GM10248 (cell line): ENCODE measurements at places on chromosomes 7 and 10.
A peak's percentile ranks its signal among the peaks of the same experiment; 100 is the strongest.

GRCh38 chr10:91077549-91078071 is 142.9 kb upstream of the PCGF5 start:
- DNase-seq: no peak

DNA sequence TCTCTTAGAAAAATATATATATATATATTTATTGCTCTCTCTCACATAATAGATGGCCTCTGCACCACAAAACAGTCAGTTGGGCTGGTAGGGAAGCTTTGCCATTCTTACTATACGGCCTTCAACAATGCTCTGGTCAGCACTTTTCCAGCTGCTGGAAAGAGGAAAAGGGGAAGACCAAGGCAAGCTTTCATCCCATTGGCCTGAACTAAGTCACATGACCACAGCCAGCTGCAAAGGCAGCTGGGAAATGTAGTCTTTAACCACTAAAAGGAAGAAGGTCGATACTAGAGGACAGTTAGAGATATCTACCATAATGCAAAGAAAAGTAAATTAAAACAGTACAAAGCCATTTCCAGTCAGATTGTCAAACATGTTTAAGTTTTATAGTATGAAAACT is 58.4 kb upstream of the MACROH2A2 start:
- DNase-seq: peak; percentile 22

DNA sequence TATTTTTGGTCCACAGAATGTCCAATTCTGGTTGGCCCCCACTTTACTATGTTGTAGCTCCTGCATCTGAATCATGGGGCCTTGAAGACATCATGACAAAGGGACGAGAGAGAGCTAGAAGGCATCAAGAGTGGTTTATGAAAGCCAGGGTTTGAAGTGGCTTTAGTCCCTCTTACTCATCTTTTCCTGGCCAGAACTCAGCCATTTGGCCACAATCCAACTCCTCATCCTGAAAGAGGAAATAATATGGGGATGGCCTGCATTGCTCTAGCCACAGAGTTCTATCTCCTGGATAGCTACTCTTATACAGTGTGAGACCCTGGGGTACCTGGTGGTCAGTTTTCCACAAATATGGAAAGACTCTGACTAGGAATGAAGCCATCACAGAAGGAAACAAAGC is 418.9 kb downstream of the XPNPEP1 start:
- DNase-seq: no peak

DNA sequence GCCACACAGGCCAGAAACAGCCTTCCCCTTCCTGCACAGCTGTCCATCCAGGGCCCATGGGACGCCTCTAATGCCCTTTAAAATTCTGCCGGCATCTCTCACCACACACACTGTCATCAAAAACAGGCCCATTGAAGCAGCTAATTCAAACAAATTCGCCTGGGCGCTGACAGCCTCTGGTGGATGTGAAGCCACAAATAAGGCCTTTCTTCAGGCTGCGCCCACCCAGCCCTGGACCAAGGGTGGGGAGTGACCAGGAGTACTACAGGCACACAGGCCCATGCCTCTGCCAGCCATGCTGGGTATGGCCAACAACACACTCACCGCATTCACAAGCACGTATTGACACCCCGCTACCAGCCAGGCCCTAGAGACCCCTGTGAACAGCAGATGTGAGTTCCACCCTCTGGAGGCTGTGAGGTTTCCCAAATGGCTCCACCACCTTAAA is 54.6 kb downstream of the SLIT1 start:
- no peak for DNase-seq

GRCh38 chr7:75712517-75713361 is 26.0 kb downstream of the HIP1 start:
- DNase-seq: no peak

DNA sequence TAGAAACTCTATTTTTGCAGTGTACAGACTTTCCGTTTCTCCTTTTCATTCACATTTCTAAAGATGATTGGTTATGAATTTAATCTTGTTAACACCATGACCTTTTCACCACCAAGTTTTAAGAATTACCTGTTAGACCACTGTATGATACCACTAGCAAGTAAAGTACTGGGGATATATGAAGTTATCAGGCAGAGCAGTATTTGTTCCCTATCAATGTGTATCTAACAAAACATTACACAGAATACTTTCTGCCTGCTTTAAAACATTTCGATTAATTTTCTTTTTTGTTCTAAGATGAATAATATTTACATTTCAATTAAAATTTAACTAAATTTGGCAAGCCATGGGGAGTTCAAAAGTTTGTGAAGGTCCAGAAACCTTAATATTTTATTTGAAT is 49.9 kb upstream of the AHR start:
- no peak for DNase-seq

- DNase-seq: no peak
Measured at GRCh38 chr7:40526951-40527715, 392.3 kb downstream of the SUGCT start.

GRCh38 chr10:71837098-71837827 is 13.8 kb downstream of the PSAP start:
- no peak for DNase-seq

DNA sequence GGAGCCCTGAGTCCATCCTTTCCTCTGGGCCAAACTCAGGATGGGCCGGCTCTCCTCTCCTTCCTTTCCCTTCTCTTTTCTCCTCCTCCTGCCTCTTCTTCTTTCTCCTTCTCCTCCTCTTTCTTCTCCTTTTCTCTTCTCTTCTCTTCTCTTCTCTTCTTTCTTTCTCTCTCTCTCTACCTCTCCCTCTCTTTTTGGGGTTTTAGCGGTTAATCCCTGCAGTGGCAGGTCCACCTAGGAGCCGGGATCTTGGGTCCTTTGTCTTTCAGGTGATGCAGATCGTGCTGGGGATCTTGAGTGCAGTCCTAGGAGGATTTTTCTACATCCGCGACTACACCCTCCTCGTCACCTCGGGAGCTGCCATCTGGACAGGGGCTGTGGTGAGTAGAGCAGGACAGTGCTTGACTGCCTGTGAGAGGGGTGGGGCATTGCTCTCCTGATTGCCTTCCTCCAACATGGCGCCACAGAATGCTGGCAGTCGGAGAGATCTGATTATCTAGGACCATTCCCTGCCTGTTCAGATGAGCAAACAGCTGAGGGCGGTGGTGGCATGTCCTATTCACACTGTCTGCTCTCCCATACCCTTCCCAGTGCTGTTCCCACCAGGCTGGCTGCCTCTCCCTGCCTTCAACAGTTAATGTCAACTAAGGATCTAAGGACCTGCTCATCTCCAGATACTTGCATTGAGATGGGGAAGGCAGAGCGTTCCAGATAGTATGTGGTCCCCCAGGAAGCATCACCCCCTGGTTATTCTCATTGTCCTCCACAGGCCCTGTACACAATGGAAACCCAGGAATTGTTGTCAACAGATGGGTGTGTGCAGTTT is 1.6 kb downstream of the TMEM176A start:
- no peak for DNase-seq

DNA sequence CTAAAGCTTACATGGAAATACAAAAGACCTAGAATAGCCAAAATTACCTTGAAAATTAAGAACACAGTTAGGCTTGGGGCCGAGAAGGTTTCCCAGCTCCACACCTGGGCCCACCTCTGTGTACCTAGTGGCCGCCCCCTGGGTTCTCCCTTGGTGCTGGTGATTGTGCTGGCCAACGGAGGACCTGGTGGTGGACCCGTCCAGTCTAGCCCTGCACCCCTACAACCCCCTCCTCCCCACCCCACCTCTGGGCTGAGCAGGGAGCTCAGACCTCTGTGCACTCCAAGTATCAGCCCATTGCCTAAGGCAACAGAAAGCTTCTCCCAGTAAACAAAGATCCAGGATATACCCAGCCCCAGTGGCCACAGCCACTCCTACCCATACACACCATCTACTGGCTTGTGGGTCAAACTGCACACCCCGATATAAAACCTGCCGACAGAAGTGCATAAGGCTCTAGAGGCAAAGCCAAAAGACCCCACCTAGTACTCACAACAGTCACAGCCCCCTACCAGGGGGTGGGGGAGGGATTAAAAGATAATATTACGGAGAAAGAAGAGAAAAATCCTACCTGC is 105.0 kb upstream of the DIP2C start:
- DNase-seq: no peak

DNA sequence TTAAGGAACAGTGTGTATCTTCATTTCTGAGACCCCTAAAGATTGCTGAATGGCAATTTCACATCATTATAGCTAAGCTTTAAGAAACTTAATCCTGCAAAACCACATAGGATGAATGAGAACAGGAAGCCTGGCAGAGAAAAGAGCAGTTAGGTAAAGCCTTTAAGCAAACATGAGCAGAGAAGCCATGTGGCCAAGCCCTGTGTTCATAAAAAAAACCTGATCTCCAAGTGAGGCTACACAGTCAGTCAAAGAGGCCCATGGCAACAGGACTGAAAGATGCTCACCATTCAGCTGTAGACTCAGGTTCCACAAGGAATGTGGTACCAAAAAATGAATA is 9.3 kb downstream of the LIPA start:
- no peak for DNase-seq

DNA sequence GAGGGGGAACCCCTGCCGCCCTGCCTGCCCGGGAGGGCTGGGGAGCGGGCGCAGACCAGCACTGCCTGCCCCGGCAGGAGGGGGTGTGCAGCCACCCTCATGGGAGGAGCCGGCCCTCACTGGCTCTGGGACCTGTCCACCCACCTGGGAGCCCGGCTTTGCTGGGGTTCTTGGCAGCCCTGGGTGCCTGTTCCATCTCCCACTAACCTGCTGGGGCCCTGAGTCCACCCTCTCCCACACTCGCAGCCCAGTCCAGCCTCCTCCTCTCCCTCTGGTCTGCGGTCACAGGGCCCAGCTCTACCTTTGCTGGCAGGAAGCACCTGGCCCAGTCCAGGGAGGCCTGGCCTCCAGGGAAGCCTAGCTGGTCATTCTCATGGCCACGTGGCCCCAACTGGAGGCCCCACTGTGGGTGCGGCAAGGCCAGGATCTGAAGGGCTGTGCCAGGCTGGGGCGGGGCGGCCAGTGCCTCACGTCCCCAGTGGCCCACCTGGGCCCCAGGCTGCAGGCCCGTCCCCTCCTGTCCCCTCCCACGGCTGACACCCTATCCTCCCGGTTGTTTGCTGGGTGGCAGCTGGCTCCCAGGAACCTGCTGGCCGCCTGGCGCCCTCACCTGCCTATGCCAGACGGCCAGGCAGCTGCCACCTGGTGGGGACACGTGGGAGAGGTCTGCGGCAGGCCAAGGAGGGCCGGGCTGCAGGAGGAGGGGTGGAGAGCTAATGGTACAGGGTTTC is at the start of gene TMEM184A:
TSS of gene TMEM184A (minus strand) at position 393 of the 731 bp plus-strand sequence. CDS start 721 bp downstream, outside the sequence.
- DNase-seq: peak; percentile 62

GRCh38 chr7:136677471-136678365 is 190.7 kb upstream of the CHRM2 start:
- DNase-seq: no peak

GRCh38 chr7:132569884-132570614 is 6.2 kb downstream of the PLXNA4 start:
- no peak for DNase-seq

GRCh38 chr10:101222683-101223273 is 6.5 kb downstream of the LBX1 start:
- no peak for DNase-seq

- DNase-seq: no peak
Measured at GRCh38 chr7:33640741-33641140, 264.6 kb upstream of the BMPER start.

DNA sequence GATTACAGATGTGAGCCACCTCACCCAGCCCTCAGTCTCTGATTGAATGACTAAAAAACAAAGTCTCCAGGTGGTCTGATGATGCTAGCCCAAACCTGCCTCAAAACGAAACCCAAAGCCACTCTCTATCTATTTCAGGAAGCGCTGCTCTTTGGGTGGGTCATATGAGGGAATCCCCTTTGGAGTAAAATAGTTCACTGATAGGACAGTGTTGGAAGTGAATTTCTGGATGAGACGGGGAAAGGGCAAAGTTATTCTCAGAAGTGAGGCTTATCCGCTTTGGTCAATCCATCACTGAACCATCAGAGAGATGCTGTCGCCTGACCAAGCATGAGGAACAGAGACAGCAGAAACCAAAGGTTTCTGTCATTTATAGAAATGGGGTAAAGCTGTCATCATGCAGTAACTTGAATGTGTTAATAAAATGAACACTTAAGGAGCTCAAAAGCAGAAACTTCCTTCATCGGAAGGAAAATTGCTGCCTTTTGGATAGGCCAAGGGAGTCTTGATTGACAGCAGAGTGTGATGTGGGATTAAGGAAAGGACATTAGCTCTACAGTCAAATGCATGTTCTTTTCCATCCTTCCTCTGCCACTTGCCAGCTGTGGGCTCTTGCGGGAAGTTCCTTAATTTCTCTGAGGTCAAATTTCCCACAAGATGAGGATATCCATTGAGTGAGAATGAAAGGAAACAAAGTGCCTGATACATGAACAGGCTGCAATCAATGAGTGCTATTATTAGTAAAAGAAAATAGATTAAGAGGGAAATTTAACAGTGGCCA is 64.9 kb upstream of the C1QL3 start:
- peak; percentile 51 for DNase-seq

DNA sequence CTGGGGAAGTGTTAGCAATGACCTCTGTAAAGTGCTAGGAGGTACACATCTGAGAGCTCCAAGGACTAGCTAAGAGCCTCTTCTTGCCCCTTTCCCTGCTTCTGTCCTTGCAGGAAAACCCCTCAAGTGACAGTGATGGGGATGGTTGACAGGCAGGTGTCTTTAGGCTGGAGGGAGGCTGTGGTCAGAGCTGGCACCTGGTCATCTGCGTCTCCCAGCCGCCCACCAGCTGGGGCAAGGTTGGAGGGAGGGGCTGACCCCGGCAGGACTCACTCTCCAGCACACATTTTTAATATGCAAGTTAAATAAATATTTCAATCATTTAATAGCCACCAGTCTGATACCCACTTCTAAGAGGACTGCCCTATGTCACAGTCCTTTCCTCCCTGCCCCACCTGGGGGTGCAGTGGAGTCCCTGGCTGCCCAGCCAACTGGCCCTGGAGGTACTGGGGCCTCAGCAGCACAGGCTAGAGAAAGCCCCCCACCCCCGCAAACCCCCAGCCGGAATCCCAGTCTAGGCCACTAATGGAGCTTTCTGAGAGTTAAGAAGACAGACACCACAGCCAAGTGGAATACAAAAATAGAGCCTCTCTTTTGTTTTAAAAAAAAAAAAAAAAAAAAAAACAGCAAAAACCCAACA is 6.3 kb downstream of the FGF8 start:
- DNase-seq: no peak

DNA sequence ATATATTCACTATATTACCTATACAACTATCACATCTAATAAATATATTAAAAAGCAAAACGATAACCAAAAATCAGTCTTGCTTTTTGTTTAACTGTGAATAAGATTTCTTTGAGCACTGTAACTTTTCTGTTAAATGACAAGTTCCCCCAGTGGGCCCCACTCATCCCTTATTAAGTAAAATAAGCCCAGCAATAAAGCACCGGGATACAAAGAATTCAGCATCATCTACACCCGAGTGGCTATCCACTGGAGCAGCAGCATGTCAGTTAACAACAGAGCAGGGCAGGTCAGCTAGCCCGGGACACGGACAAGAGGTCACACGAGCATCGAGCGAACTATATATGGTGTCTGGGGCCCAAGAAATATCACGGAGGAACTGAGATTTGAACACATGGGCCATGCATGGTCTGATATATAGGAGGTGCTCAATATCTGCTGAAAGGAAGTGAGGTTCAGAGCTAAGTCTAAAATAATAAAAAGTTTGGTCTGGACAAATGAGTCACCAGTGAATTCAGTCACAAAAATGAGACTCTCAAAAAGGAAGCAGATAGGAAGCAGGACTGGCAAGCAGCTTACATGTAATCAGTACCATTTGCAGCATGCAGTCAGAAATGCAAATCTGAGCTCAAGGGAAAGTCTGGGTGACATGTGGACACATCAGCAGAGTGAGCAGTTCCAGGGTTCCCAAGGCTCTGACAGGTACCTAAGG is 4.1 kb downstream of the ERCC6 start:
- peak; percentile 75 for DNase-seq

GRCh38 chr7:105438847-105439173 is 50.1 kb upstream of the SRPK2 start:
- no peak for DNase-seq

GRCh38 chr10:109898666-109899355 is 24.5 kb downstream of the XPNPEP1 start:
- DNase-seq: no peak
